ENCODE measurements at places on chromosomes 7 and 10.

- no peak for DNase-seq
These were observed 12.0 kb downstream of the EEPD1 start for GRCh38 chr7:36165059-36165458.

DNA sequence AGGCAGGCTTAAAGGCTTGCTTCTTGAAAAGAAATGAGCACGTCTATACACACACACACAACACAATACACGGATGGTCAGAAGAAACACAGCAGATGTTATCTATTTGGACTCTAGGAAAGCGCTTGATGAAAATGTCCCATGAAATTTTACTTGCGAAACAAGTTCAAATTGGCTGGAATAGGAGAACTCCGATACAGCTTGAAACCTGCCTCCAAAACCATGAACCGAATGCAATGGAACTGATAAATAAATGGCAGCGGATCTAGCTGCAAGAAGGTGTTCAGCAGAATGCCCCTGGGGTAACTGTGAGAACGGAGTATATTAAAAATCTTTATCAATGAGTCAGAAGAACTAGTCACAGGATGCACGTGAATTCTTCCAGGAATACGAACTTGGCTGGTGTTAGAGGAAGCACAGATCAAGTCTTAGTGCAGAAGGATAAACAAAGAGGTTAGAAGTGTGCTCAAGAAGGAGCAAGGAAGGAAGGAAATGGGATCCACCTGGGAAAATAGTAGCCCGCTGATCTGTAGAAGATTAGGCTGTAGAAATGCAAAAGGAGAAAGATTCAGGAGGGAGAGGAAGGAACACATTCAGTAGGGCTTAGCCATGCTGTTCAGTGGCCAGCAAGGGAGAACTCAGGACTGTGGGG lies 142.0 kb upstream of the PRKCQ start:
- DNase-seq, result no peak

GRCh38 chr7:135712182-135712782 lies 15.7 kb downstream of the SLC13A4 start:
- no peak for DNase-seq

DNA sequence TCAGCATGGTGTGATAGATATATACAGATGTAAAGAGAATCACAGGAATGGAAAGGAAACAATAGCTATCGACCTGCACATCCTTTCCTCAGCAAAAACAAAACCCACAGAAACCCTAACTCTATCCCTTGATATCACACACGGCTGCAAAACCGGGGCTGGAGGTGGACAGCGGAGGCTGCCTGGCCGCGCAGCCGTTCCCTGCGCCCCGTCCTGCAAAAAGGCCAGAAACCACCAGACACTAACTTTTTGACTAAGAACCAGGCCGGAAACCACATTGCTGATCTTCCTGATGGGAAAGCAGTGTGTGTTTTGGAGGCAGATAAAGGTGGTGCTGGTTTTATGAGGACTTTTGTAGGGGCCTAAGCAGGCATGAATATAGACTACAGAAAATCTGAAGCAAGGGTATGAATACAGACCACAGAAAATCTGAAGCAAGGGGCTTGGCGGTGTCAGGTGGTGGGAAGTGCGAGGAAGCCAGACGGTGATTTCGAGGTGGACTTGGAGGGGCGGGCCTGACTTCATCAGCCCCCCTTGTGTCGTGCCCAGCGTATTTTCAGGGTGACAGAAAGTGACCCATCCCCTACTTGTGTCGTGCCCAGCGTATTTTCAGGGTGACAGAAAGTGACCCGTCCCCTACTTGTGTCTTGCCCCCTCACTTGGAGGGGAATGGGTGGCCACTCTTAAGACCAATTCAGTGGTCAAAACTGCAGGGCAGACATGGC lies 123.3 kb downstream of the WDR37 start:
- DNase-seq, result no peak

DNA sequence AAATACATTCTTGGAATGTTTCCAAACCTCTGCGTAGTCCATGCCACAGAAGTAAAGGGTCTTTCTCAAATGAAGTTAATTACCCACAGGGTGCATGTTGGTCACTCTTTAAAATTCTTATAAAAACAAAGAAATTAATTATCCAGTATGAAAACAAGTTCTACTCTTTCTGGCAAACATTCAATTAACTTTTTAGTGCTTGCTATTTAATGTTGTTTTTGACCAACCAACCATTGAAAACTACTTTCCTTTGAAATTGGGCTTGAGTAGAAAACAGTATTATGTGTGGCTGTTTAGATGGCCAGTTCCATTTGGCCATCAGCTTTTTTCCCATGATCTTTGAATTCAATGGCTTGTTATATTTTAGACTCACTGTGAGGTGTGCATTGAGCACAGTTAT lies 83.0 kb downstream of the TAF3 start:
- DNase-seq, result no peak

DNA sequence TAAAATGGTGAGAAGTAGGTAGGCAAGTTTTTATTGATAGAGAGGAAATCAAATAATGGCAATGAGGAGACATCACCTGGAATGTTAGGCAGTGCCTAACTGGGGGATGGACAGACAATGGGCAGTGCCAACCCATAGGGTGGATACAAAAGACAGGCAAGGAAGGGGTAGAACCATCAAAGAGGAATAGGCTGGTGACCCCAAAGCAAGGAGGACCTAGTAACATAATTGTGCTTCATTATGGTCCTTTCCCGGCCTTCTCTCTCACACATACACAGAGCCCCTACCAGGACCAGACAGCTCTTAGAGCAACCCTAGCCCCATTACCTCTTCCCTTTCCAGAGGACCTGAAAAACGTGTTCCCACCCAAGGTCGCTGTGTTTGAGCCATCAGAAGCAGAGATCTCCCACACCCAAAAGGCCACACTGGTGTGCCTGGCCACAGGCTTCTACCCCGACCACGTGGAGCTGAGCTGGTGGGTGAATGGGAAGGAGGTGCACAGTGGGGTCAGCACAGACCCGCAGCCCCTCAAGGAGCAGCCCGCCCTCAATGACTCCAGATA lies 30.0 kb downstream of the PRSS2 start:
- DNase-seq, result no peak

- no peak for DNase-seq
These were observed 246.0 kb upstream of the NFE2L3 start for GRCh38 chr7:25906003-25906402.
